Activated CD4-positive, alpha-beta memory T cell treated with anti-CD3 and anti-CD28 coated beads, Interleukin-2, amount 10 ng/mL, durations not matched to agents 7 days and 5 days (primary cell): ENCODE measurements at places on chromosomes 1 and 21. TPM values are rescaled to one million over a fixed set of nuclear protein-coding genes. Genes with fewer than 3 reads are reported as not detected.

GRCh38 chr1:118783095-118783758, 204.9 kb downstream of the TBX15 start:
- DNase-seq = no peak

DNA sequence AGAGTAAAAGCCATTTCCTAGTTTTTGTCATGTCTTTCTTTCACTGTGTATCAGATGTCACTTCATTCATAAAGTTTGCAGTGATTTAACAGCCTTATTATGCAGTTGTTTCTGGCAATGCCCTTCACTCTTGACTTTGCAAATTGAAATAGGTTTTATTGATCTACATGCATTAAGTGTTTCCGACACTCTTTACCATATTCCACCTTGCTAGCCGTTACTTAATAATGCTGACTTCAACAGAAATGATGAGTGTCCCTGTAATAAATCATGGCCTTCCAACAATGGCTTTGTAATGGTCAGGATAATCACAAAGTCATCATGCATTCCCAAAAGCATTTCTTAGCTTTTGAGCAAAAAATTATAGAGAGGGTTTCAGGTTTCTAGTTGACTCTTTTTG, 236.8 kb upstream of the FMN2 start:
- DNase-seq = no peak

- DNase-seq = no peak
Observed at GRCh38 chr1:60960891-60961461, 121.4 kb upstream of the NFIA start.

- no peak for DNase-seq
Observed at GRCh38 chr1:75472089-75472970, 138.6 kb downstream of the SLC44A5 start.

- no peak for DNase-seq
Observed at GRCh38 chr1:239204401-239204800, 182.0 kb upstream of the CHRM3 start.

Gene TRIM58
- total RNA-seq = 0.73 TPM

GRCh38 chr1:38094711-38095290, 48.2 kb upstream of the POU3F1 start:
- no peak for DNase-seq

DNA sequence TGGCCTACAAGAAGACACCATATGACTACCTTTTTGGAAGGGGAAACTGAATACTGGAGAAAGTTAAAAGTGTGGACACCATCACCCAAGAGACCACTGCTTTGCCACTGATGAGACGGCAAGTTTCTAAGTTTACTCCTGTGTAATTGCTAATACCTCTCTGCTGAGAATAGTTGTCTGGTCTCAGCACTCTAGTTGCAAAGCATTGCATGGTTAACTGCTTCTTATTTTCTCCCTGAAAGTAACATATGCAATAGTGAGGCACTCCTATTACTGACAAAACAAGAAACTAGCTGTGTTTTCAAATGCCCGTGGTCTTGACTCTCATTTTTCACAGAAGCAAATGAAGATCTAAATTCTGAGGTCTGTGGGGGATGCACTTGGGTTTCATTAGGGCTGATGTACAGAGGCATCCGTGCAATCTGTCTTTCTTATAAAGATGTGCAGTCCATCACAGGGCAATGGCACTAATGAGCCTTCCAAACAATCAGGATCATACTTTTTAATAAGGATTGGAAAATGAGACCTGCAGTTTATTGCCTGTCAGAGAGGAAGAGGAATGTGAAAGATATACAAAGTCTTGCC, 62.9 kb downstream of the IFI44 start:
- DNase-seq = no peak

Gene S100A7
- total RNA-seq = not detected

DNA sequence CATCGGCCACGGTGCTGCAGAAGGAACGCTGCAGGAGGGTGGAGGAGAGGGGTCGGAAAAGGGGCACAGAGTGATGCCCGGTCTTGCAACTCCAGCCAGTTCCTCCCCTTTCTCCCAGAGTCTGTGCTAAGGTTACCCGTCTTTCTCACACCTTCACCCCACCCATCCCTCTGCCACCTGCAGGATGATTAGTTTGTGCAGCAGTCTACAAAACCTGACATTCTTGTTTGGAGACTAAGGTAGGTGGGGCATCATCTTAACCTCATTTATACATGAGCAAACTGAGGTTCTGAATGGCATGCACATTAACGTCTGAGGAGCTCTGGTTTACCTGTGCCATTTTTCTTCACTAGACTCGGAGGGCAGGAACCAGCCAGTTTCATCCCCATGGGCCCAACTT, 232.3 kb downstream of the GRIK3 start:
- DNase-seq = no peak

DNA sequence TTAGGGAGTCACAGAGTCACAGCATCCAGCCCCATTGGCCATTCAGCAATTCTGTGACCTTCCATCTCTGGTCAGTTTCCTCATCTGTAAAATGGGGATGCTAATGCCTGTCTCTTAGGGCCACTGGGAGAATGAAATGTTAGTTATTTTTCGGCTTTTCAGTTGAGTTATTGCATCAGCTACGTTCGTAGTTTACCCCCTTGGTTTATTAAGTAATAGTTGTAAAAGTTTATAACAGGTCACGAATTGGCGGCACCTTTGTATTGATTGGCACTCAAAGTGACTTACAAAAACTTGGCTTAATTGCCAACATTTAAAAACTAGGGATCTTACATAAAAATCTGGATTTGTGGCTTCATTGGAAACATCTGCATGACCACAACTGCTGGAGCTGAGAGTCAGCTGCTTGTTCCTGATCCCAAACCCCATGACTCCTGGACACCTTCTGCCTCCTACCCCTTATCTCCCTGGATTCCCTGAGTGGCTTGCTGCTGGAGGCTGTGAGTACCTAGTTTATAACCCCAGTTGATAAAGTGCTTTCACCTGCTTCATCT, 23.0 kb upstream of the SLC1A7 start:
- DNase-seq = no peak

- no peak for DNase-seq
Observed at GRCh38 chr1:77134359-77134758, 84.9 kb downstream of the PIGK start.

DNA sequence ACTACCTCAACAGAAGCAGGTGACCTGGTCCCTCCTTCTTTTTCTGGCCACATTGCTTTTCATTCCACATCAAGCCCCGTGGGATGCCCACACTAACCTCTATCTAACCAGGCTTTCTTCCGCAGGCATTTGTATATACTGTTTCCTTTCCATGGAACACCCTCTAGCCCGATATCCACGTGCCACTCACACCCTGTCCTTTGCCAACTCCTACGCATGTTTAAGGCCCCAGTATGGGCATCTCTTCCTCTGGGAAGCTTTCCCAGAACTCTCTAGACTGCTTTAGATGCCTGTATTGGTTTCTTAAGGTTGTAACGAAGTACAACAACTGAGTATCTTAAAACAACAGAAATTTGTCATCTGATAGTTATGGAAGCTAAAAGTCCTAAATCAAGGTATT, 121.0 kb downstream of the TNR start:
- DNase-seq = no peak

DNA sequence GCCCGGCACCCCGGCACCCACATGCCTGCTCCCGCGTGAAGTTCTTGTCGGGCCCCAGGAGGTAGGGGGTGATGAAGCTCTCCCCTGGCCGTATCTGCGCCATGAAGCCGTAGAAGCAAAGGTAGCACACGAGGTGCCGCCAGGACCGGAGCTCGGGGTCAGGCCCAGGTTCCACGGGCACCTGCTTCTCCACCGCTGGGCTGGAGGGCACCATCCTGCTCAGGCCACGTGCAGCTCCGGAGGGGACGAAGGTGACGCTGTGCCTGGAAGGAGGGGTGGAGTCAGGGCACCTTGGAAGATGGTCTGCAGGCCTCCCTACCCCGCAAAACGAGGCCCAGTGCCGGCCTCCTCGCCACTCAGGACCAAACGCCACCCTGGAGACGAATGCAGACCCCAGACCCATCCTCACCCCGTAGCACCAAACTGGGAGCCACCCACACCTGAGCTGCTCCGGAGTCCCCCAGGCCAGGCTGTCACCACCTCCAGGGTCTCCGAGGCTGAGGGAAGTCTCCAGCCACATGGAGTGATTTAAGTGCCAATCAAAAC, 4.4 kb downstream of the SLC19A1 start:
- no peak for DNase-seq

GRCh38 chr1:161705537-161705936, 1.5 kb upstream of the FCRLA start:
- no peak for DNase-seq

Gene LCE2A
- total RNA-seq = not detected

Gene ATP1A2
- total RNA-seq = not detected

- no peak for DNase-seq
Observed at GRCh38 chr21:41643246-41643966, 123.4 kb downstream of the RIPK4 start.

Gene SLAMF8
- 0.15 TPM for total RNA-seq

DNA sequence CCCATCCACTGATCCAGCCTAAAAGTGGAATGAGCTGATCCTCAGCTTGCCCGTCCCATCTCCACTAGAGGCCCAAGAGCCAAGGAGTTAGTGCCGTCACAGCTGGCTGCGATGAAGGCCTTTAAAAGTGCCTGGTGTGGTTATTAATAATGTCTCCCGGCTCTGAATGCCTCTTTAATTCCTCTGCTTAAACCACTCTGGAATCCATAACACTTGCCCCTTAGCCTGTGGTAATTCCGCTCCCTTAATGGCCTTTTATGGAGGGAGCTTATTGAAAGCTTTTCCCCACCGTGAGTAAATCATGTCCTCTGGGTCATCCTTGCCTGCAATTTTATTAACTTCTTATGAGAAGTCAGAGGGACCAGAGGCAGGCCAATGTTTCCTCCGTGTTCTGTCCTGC, 55.4 kb downstream of the UBIAD1 start:
- no peak for DNase-seq

DNA sequence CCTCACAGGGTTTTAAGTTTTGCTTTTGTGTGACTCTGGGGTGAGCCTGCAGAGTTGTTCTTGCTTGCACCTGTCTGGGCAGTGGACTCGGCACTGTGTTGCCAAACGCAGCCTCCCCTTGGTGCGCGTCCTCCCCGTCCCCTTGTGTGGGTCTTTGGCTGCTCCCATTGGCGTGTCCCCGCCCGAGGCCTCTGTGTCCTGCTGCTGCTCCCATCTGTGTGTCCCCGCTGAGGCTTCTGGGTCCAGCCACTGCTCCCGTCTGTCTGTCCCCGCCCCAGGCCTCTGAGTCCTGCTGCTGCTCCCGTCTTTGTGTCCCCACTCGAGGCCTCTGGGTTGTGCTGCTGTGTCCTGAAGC, 62.8 kb downstream of the PCNT start:
- no peak for DNase-seq

DNA sequence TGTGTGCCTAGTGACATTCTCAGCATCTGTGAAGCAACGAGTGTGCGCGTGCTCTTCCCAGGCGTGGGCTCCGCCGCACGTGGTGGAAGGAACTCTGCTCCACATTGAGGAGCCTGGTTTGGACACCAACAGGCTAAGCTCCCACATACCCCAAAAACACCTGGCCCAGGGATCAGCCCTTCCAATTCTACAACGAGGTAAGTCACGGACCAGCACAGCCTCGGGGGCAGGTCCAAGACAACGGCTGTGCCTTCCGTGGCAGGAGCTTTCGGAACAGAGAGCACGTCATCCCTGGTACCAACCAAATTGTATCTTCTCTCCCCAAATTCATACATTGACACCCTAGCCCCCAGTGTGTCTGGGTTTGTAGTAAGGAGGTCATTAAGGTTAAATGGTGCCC, 27.2 kb upstream of the PDE9A start:
- no peak for DNase-seq

Gene DNALI1
- total RNA-seq = 0.18 TPM

DNA sequence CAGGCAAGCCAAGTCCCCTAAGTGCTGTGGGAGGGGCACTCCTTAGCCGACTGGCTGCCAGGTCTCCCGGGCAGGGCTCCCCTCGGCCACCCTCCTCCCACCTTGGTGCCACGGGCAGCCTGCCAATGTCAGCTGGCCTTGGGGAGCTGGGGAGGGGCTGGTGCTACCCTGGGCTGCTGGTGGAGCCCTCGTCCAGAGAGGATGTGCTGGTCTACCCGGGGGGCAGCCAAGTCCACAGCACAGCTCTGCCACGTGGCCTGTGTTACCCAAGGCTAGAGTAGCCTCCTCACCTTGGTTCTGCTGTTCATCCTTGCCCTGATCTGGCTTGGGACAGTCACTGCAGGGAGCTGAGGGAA, 42.9 kb downstream of the CRYAA start:
- peak; percentile 7 for DNase-seq

Gene SYT14
- not detected for total RNA-seq

Gene HS2ST1
- total RNA-seq = 16.9 TPM

DNA sequence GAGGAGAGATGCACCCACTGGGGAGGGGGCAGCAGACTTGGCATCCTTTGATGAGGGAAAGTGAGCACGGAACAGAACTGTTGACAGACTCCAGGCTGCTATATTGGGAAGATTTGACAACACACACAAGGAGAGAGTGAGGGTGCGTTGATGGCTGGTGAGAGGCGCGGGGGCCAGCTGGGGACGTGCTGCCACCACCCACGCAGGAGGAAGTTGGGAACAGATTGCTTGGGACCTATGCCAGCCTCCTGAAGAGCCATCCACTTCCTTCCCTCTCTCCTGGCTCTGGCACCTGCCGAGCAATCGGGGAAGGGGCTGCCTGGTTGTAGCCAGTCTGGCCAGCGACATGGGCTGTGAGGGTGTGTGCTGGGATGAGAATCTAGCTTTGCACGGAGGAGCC, 223.7 kb upstream of the CSF3R start:
- no peak for DNase-seq

DNA sequence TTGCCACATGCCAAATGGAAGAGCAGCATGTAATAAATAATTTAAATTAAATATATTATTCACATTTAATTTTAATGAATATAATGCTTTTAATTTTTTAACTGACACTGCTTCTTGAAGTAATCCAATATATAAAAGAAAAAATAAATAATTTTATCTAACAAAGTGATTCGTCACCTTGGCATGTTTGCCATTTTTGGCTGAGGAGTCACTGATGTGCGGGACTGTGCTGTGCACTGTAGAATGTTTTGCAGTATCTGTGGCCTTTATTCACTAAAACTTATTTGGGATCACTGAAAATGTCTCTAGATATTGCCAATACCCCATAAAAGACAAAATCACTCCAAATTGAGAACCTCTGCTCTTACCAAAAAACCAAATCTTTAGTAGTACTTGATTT, 807.8 kb downstream of the BRINP3 start:
- no peak for DNase-seq

DNA sequence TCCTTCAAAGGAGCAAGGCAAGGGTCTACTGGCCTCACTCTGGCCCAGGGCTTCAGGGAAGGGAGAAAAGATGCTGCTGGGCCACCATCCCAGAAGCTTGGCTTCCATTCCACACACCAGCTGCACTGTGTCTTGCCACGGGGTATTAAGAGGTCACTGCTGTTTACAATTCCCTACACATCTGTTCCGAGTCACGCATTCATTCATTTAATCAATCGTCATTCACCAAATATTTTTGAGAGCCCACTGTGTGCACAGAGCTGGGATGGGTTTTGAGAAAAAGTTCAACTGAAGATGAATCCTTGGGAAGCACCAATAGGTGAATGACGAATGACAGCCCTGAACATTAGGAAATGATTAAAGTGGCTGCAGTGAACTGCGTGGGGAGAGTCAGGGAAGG, 101.7 kb downstream of the NAV1 start:
- DNase-seq = no peak

GRCh38 chr1:166170075-166170474, 3.3 kb upstream of the FAM78B start:
- DNase-seq = no peak
